ENCODE measurements at places on chromosomes 12 and 14.

GRCh38 chr12:59401862-59402261 lies 194.0 kb upstream of the SLC16A7 start:
- H3K4me3 ChIP-seq, result no peak overlapping the region
- no peaks in the 10 kb centered on the region for H3K36me3 ChIP-seq
- H3K27ac ChIP-seq, result no peak overlapping the region
- DNase-seq, result no peak
- H3K27me3 ChIP-seq, result peaks cover 4% of the 10 kb centered on the region
- peaks cover 17% of the 10 kb centered on the region for H3K4me1 ChIP-seq

- H3K27ac ChIP-seq, result no peak overlapping the region
- no peaks in the 10 kb centered on the region for H3K4me1 ChIP-seq
- DNase-seq, result no peak
- H3K36me3 ChIP-seq, result no peaks in the 10 kb centered on the region
- no peak overlapping the region for H3K4me3 ChIP-seq
Measured at GRCh38 chr14:20905676-20906075, 14.5 kb downstream of the RNASE3 start.

- no peak overlapping the region for H3K27ac ChIP-seq
- no peaks in the 10 kb centered on the region for H3K4me1 ChIP-seq
- no peak overlapping the region for H3K4me3 ChIP-seq
Measured at GRCh38 chr12:93122569-93123091, 193.5 kb upstream of the EEA1 start.

- peak overlapping the region; percentile 13 for H3K4me3 ChIP-seq
- DNase-seq, result no peak
- peaks cover 27% of the 10 kb centered on the region for H3K4me1 ChIP-seq
- no peaks in the 10 kb centered on the region for H3K27me3 ChIP-seq
Measured at GRCh38 chr12:68118096-68118755, 41.3 kb downstream of the IFNG start.

GRCh38 chr12:46944771-46945170 lies 119.0 kb upstream of the SLC38A4 start:
- no peak for DNase-seq
- no peaks in the 10 kb centered on the region for H3K36me3 ChIP-seq
- no peak overlapping the region for H3K27ac ChIP-seq
- H3K4me3 ChIP-seq, result no peak overlapping the region

GRCh38 chr12:39931231-39931630 lies 174.7 kb downstream of the SLC2A13 start:
- no peak overlapping the region for H3K27ac ChIP-seq
- H3K4me3 ChIP-seq, result no peak overlapping the region
- H3K27me3 ChIP-seq, result no peaks in the 10 kb centered on the region
- H3K36me3 ChIP-seq, result no peaks in the 10 kb centered on the region
- peaks cover 9% of the 10 kb centered on the region for H3K4me1 ChIP-seq

DNA sequence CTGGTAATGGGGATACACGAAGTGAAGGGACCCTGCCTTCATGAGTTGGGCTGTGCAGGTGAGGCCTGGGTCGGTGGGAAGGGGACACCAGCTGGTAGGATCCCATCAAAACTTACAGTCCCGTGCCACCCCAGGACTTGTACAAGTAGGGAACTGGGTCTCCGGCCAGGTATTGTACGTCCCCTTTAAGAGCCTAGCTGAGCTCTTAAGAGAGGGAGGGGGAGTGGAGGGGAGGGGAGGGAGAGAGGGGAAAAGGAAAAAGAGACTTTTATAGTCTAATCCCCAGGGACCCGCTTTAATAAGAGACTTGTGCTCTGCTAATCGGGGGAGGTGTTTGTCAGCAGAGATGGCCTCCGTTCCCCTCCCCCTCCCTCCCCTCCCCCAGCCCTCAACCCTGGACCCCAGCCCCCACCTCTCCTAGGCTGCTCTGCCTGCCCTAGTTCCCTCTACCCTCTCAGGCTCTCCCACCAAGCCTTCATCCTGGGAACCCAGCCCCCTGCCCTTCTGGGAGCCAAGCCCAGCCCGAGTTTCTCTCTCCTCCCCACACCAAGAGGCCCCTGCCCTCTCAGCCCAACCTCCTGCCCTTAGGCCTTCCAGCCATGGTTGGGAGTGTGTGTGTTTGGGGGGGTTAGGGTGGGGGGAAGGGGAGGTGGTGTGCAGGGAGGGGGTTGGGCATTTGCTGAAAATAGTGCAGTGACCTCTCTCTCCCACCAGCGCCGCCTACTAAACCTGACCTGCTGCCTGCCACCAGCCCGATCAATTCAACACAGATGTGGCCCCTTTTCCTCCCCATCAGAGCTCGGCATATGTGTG lies 2.6 kb downstream of the GDF11 start:
- peak overlapping the region; percentile 86 for H3K4me3 ChIP-seq
- peaks cover 41% of the 10 kb centered on the region for H3K4me1 ChIP-seq
- H3K27ac ChIP-seq, result peak overlapping the region; percentile 24
- H3K27me3 ChIP-seq, result no peaks in the 10 kb centered on the region

Data from activated naive CD8-positive, alpha-beta T cell treated with anti-CD3 and anti-CD28 coated beads, Interleukin-2, amount 50 U/mL, for 24 hours (primary cell).